ENCODE measurements at places on chromosomes 5 and 9.

DNA sequence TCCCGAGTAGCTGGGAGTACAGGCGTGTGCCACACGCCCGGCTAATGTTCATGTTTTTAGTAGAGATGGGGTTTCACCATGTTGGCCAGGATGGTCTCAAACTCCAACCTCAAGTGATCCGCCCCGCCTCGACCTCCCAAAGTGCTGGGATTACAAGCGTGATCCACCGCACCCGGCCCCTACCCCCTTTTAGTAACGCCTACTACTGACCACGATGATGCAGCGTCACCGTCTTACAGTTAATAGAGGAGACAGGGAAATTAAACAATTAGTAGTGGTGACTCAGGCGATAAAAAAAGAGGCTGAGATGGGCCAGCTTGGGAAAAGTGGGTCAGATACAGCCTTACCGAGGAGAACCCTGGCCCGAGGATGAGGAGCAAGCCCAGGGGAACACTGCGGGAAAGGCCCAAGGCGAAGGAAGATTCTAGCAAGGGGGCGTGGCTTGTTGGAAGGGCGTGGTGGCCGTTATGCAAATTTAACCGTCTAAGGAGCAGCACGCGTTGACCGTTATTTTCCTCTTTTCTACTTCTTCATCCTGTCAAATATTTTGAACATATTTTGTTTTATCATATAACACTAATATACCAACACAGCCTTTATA is 1.6 kb upstream of the SETX start:
- DNase-seq, result no peak

GRCh38 chr5:142360607-142361120 is 35.8 kb upstream of the SPRY4 start:
- peak; percentile 26 for DNase-seq

GRCh38 chr9:91519520-91520277 is 96.1 kb upstream of the NFIL3 start:
- no peak for DNase-seq

GRCh38 chr5:132265336-132266030 is 8.0 kb downstream of the PDLIM4 start:
- DNase-seq, result no peak

- no peak for DNase-seq
These were observed 68.7 kb downstream of the DENND1A start for GRCh38 chr9:123861086-123861755.

- no peak for DNase-seq
These were observed 25.0 kb upstream of the SEMA4D start for GRCh38 chr9:89522959-89523285.

DNA sequence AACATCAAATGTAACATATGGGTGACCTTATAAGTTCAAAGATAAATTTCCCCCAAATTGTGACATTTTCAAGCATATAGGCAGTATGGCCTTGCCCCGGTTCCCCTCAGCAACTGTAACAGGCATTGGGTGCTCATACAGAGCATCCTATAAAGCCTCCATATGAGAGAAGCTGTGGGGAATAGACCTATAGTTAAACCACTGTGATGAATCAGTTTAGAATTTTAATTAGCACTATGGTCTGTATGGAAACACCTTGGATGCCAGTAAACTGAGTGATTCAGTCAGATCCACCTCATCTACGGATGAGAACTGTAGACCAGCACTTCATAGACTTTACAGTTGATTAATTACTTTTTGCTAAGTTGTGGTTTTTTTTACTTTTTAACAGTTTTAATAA is 79.4 kb downstream of the ERCC6L2 start:
- DNase-seq, result no peak

GRCh38 chr5:42645138-42645537 is 111.5 kb upstream of the CCDC152 start:
- no peak for DNase-seq

- DNase-seq, result no peak
These were observed 46.3 kb downstream of the PAM start for GRCh38 chr5:102801371-102801770.

DNA sequence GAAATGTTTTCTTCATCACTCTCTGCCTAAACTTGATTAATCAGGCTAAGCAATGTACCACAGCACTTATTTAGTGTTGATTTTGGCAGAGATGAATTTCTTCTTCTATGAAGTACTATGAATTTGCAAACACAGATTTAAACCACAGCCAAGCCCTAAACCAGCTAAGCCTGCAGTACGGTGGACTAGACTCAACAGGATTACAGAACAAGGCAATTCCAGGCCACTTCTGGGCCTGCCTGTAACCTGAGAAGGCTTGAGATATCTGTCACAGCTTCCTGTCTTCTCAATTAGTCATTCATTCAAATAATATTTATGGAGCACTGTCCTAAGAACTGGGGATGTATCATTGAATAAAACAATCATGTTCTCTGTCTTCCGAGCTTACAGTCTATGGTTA is 32.4 kb upstream of the CAST start:
- DNase-seq, result peak; percentile 31

- no peak for DNase-seq
These were observed 279.1 kb upstream of the DMAC1 start for GRCh38 chr9:8078641-8079140.

Data from iPS-NIHi11 (cell line).